ENCODE measurements at places on chromosomes 12 and 14. TPM values are rescaled to one million over a fixed set of nuclear protein-coding genes. Genes with fewer than 3 reads are reported as not detected.

PDZRN4 gene
- total RNA-seq, result not detected

CLEC6A gene
- total RNA-seq, result not detected

SLC5A8 gene
- not detected for total RNA-seq

CRACR2A gene
- total RNA-seq, result 15.9 TPM

FGD6 gene
- 14.0 TPM for total RNA-seq

PTHLH gene
- 1.1 TPM for total RNA-seq

PRIM1 gene
- total RNA-seq, result 13.4 TPM

STAT6 gene
- total RNA-seq, result 136 TPM

IAPP gene
- not detected for total RNA-seq

DNA sequence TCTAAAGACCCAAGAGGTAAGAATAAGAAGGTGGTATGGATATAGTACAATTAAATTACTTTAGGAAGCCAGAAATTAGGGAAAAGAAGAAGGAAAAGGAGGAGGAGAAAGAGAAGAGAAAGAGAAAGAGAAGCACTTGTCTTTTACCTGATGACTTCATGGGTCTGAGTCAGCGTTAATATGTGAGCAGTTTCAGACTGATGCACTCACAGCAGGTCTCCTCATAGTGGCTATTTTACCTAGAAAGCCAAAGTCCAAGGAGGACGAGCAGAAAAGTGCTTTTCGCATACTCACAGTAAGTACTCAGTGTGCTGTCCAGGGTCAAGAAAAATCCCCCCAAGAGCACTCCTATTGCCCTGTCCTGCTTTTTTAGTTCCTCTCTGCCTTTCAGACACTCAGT, 222.1 kb downstream of the C12orf42 start:
- DNase-seq, result no peak

GRCh38 chr12:15712823-15713660, 76.1 kb downstream of the EPS8 start:
- DNase-seq, result no peak

DNA sequence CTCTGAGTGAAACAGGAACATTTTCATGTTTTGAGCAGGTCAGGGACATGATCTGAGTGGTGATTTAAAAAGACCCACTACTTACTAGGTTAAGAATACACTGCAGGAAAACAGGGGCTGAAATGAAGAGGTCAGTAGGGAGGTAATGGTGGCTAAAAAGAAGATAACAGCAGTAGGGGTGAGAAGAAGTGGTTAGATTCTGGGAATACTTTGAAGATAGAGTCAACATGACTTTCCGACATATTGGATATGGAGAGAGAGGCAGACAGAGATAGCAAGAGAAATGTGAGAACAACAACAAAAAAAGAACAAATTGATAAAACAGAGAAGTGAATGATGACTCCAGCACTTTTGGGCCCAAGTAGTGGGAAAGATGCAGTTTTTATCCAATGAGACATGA, 168.0 kb downstream of the ALX1 start:
- no peak for DNase-seq

DNA sequence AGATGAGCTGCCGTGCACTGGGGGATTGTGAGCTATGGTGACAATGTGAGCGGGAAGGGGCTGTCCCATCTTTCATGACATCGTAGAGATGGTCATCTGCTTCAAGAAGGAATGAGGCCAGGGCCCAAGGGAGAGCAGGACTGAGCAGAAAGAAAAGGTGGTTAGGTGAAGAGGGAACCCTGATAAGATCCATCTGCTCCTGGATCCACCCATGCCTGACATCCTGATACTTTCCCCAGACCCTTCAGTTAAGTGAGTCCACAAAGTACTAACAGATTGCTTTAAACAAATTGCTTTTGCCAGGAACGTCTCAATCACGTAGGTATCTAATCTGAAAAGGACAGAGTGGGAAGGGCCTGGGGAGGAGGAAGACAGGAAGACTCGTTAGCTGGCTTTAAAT, 25.4 kb upstream of the DLK1 start:
- no peak for DNase-seq

GRCh38 chr14:39087493-39087892, 15.5 kb downstream of the SEC23A start:
- DNase-seq, result no peak

DNA sequence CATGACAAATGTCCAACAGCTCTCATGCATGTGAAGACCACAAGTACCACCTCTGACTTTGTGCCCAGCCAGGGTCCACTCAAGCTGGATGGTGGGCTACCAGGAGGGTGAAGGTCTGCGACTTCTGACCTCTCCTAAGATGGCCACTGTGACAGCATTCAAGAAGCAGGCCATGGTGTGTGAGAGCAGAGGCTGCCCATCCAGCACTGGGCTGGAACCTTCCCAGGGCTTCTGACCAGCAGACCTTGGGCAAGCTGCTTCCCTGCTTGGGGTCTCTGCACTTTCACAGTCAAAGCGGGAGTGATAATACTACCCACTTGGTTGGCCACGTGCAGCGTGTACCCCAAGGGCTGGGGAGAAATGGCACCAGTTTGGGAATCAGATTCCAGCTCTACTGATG, 10.4 kb downstream of the MMAB start:
- no peak for DNase-seq

DNA sequence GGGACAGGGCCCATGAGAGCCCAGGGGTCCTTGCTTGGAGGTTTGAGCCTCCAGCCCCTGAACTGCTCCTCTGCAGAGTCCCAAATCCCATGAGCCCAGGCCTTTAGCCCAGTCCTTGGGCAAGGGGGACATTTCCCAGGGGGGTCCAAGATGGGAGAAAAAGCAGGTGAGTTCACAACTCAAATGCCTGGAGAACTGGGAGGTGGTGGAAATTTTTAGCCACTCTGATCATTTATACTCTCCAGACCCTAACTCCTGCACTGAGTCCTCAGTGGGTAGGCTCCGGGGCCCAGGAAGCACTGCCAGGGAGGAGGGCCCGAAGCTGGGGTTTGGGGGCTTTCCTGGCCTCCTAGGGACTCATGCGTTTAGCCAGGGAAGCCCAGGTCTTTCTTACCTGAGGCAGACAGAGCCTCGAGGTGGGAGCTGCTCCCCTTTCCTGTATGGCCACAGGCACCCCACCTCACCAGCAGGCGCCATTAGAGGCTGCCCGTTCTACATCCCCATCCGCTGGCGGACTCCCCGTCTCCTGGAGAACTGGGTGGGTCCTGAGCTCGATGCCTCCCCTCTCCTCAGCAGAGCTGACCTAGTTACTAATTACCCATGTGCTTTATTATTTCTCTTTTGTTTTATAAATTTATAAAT, 998 bp downstream of the HNF1A start:
- no peak for DNase-seq

DNA sequence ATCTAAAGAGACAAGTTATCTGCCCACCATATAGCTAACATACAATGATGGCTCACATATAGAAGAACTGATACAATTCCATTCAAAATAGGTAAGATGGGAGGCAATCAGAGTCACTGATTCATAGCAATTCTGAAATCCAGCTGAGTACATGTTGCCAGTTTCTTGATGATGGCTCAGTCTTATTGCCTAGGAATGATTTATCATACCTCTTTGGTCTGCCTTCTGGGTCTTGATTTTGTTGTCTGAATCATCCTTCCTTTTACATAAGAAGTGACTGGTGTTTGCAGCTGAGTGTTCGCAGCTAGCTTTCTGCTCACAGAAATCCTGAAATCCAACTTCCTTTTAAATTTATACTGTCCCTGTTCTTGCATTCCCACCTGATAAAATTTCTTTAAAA, 463.2 kb upstream of the MGAT4C start:
- DNase-seq, result no peak

GRCh38 chr12:54004841-54005530, 3.8 kb upstream of the HOXC8 start:
- no peak for DNase-seq

DNA sequence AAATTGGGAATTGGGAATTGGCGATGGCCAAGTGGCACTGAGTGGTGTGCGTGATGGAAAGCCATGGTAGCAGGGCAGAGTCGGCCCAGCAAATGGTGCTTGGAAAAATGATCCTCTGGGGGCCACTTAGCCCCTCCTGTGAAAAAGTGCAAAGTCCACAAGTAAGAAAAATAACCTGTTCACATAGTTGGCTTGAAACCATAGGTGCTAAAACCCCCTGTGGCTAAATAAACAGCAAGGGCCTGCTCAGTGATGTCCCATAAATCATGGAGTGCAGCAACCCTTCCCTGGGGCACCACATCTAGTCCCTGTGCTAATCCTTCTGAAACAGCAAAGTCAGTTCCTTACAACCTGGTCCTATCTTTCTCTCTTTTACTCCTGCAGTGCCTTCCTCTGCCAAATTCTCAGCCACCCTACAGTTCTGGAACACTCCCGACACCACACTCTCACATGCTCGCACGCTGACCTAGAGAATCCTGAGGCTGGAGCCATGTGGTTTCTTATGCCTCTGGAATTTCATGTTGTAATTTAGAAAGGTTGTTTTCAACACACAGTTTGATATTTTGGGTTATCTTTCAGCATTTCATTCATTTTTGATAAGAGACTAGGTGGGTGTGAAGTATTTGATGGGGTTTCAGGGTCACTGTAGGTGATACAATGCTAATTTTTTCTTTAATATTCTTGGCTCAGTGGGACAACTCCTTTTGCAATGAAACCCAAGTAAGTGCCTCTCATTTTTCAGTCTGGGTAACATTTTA, 123.6 kb downstream of the SMOC1 start:
- no peak for DNase-seq

GRCh38 chr14:81656811-81657210, 123.2 kb upstream of the SEL1L start:
- no peak for DNase-seq

DNA sequence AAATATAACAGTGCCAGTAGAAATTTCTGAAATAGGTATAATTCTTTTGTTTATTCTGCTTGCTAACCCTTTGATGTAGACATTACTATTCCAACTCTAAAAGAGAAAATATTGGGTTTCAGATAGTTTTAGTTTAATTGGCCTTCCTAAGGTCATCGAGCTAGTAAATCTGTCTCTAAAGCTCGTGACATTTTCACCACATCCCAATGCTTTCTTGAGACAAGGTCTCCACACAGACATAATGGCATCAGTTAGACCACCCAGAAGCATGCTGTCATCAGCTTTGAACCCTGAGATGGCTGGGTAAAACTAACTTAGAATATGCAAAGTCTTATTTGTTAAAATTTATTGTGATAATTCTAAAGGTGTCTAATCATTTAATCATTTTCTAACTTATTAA, 52.0 kb downstream of the PIK3C2G start:
- DNase-seq, result no peak

DNA sequence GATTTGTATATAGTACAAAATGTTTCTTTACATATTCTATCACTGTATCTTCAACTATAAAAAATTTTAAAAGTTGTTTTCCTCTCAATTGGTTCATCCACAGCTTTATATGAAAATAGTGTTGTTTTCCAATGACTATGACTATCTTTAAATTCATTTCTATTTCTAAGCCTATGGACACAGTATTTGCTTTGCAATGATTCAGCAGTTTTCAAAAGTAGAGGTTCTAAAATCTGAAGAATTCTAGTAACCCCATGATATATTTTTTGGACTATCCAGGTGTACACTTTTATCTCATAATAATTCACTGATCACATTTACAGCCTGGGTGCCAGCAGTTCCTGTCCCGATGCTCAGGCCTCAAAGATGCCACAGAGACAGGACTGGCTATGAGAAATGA, 118.4 kb upstream of the PTPRR start:
- DNase-seq, result no peak

GRCh38 chr14:58060077-58060476, 91.9 kb downstream of the ARMH4 start:
- DNase-seq, result no peak

GRCh38 chr14:32657081-32657480, 281.6 kb upstream of the NPAS3 start:
- DNase-seq, result no peak

DNA sequence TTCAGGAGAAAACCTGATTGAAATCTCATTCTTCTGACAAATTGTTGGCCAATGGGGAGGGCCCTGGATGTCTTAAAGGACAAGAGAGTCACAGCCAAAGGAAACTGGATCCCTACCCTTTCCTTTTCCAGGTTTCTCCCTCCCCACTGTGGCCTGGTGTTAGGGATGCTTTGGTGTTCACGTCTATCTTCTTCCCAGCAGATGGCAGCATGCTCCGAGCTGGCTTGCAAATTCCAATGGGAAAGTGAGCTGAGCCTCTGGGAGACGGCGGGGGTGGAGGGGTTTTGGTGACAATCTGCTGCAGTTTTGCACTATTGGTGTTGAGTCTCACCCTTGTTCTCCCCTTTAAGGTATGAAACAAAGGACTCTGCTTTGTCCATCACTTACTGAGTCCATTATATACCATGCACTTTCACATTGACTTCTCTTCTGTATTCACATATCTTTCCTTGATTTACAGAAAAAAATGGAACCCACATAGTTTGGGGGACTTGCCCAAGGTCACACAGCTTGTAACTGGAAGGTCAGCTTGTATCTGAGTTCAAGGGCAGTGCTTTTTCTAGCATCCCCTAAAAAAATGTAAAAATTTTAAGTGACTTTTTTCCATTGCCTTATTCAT, 39.3 kb downstream of the CCDC177 start:
- peak; percentile 34 for DNase-seq

GRCh38 chr12:107459641-107460040, 226.0 kb upstream of the PWP1 start:
- DNase-seq, result no peak

DNA sequence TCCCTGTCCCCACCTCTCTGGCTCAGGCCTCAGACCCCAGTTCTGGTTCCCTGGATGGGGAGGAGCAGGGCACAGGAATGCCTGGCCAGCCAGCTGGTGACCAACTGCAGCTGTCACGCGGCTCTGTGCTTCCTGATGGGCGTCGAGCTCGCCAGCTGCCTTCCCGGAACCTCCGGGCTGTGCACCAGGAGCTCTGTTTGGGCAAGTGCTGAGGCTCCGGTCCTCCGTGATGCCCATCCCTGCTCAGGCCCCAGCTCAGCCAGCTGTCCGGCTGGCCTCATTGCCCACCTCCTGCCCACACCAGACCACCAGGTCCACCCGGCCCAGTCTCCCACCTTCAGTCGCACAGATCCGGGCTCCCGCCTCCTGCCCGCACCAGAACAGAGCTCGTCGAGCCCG, 4.8 kb downstream of the IFFO1 start:
- DNase-seq, result no peak

All from endothelial cell of umbilical vein (primary cell).